NCI-H2029 treated with DMSO at 0.1 percent for 48 hours (cell line): ENCODE measurements at places on chromosomes 1 and 21.

- DNase-seq, result no peak
Observed at GRCh38 chr1:56456435-56457101, 122.8 kb downstream of the PLPP3 start.

DNA sequence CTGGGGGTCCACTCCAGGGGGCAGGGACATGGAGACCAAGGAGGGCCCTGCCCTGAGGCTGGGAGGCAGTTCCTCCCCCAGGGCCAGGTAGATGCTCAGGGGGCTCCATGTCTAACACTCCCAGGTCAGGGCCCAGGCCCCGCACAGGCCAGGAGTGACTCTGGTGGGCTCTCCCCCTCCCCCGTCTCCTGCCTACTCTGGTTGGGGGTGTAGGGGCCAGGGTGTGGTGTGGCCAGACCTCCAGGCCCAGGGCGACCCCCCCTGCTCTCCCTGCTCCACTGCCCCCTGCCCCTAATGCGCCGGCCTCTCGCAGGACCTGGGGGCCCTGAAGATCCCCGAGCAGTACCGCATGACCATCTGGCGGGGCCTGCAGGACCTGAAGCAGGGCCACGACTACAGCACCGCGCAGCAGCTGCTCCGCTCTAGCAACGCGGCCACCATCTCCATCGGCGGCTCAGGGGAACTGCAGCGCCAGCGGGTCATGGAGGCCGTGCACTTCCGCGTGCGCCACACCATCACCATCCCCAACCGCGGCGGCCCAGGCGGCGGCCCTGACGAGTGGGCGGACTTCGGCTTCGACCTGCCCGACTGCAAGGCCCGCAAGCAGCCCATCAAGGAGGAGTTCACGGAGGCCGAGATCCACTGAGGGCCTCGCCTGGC lies 19.7 kb upstream of the CCDC27 start:
- DNase-seq, result no peak

GRCh38 chr1:184212649-184213314 lies 161.3 kb downstream of the TSEN15 start:
- no peak for DNase-seq

DNA sequence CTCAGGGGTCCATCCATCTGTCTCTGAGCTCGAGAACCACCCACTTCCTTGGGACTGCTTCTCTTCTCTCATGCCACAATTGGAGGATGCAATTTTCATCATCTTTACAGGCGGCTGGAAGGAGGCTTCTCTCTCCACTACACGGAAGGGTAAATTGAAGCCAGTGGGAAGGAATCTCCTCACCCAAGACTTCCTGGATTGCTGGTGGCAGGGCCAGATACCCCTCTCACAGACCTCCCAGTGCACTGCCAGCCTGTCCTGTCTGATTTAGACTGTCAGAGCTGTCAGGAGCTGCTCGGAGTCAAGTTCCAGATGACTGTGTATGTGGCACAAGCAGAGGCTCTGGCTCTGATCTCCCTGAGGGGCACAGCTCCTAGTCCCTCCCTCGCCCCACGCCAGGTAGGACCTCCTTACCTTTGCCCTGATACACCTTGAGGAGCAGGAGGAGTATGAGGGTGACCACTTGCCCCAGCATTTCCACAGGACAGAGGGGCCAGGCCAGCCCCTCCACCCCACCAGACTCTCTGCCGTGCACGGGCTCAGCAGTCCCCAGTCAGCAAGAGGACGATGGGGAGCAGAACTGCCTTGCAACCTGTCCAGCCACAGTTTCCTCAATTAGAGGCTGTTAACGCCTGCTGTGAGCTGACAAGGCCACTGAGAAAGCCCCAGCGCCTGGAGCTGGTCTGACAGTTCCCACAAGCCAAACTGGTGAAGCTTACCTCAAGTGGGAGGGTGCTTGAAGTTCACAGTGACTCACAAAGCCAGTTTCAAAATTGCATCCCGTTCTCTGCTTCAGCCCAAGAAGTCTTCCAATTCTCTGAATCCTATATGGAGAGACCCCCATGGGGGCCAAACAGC lies at the start of gene CD244:
Gene CD244 (minus strand): TSS at position 685 of the 858 bp plus-strand sequence. CDS start 210 bp downstream, at position 475.
- DNase-seq, result no peak

- DNase-seq, result no peak
Observed at GRCh38 chr1:59412718-59413326, 115.9 kb downstream of the FGGY start.

DNA sequence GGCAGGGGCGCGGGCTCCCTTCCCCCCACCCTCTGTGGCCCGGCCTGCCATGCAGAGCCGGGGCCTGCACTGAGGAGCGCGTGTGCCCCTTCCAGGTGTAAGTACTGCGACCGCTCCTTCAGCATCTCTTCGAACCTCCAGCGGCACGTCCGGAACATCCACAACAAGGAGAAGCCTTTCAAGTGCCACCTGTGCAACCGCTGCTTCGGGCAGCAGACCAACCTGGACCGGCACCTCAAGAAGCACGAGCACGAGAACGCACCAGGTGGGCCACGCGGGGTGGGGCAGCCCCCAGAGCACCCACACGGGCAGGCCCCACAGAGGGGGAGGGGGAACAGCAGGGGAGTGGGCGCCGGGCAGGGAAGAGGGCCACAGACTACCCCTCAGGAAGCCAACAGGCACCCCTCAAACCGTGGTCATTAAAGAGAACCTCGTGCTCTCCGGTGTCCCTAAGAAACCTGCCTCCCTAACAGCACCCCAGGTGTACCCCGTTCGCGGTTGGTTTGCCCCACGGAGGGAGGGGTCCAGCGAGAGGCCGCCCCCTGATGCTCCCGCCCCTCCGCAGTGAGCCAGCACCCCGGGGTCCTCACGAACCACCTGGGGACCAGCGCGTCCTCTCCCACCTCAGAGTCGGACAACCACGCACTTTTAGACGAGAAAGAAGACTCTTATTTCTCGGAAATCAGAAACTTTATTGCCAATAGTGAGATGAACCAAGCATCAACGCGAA lies 28.8 kb upstream of the ARHGEF16 start:
- DNase-seq, result no peak

GRCh38 chr21:41953249-41953830 lies 478 bp downstream of the C2CD2 start:
- no peak for DNase-seq

DNA sequence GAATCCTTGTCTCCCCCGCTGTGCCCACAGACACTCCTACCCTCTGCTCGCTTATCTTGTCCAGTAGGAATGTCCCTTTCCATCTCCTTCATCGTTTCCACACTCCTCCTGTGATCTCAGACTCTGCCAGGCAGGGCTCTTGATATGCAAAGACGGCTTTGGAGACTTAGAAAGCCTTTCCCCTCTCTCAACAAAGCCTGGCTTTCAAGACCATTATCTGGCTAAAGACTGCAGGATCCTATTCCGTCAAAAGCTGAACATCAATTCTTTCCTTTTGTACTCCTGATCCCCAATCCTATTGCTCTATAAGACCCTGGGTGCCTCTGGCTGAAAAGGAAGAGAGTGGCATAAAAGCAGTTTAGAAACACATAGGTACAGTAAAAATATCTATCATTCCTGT lies 63.9 kb downstream of the SDC3 start:
- no peak for DNase-seq

GRCh38 chr1:114232691-114233090 lies 79.0 kb upstream of the SYT6 start:
- no peak for DNase-seq

GRCh38 chr1:94713472-94714141 lies 106.5 kb upstream of the SLC44A3 start:
- no peak for DNase-seq

DNA sequence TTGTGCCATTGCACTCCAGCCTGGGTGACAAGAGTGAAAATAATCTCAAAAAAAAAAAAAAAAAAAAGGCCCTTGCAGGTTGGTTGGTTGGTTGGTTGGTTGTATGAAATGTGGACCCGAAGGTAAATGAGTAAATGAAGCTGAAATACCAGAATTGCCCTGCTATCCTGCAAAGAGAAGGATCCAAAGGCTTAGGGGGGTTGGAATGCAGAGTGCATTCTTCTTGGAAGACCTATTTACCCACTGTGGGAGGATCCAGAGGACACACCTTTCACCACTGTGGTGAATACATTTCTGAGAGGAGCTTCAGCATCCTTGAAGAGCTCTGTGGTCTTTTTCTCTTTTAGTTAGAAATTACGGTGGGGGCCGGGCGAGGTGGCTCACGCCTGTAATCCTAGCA lies 28.7 kb upstream of the EIF4G3 start:
- DNase-seq, result no peak

GRCh38 chr1:230270185-230270558 lies 156.0 kb downstream of the PGBD5 start:
- no peak for DNase-seq

GRCh38 chr1:6623269-6623965 lies 1.3 kb upstream of the THAP3 start:
- DNase-seq, result no peak

DNA sequence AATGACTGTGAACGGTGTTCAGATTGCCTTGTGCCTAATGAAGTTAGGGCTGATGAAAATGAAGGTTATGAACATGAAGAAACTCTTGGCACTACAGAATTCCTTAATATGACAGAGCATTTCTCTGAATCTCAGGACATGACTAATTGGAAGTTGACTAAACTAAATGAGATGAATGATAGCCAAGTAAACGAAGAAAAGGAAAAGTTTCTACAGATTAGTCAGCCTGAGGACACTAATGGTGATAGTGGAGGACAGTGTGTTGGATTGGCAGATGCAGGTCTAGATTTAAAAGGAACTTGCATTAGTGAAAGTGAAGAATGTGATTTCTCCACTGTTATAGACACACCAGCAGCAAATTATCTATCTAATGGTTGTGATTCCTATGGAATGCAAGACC lies 96.6 kb downstream of the ZFYVE9 start:
- no peak for DNase-seq

- DNase-seq, result no peak
Observed at GRCh38 chr1:46818591-46818990, 19.7 kb downstream of the CYP4B1 start.

GRCh38 chr1:34784751-34785221 lies 3.8 kb downstream of the GJB3 start:
- no peak for DNase-seq

- DNase-seq, result no peak
Observed at GRCh38 chr1:169086603-169087455, 19.7 kb upstream of the ATP1B1 start.

GRCh38 chr1:3292868-3293562 lies 161.4 kb upstream of the ARHGEF16 start:
- no peak for DNase-seq

DNA sequence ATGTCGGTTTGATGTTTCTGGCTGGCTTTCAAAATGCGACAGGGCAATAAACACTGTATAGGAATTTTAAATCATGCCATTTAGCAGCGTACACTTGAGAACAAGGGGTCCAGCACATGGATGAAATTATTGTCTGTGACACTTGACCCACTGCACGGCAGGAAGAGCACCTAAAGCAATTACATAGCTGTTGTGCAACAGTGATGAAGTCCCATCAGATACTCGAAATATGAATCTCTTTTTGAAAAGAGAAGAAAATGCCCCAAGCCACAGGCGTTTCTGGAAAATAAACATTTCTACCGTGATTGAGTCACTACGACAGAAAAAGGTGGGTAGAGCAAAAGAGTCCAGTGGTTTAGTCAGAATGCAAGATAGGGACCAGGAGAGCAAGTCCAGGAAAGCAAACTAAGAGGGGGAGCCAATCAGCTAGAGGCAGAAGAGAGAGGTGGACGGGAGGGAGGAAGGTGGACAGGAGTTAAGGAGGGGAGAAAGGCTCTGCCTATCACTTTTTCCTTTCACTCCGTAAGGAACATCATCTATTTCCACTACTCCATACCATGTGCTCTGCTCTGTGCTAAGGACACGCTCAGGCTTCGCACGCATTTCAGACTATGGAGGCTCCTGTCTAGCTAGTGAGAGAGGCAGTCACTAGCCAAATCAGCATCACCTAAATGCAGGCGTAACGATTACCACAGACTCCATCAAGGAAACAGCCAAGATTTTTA lies 6.4 kb downstream of the DSCAM start:
- no peak for DNase-seq

- DNase-seq, result no peak
Observed at GRCh38 chr1:229885568-229886495, 181.2 kb upstream of the GALNT2 start.

- DNase-seq, result no peak
Observed at GRCh38 chr1:17381161-17381560, 9.2 kb downstream of the PADI6 start.

- DNase-seq, result no peak
Observed at GRCh38 chr21:28336314-28336713, 656.4 kb downstream of the LTN1 start.

GRCh38 chr21:41831866-41832595 lies 47.1 kb downstream of the PRDM15 start:
- no peak for DNase-seq

DNA sequence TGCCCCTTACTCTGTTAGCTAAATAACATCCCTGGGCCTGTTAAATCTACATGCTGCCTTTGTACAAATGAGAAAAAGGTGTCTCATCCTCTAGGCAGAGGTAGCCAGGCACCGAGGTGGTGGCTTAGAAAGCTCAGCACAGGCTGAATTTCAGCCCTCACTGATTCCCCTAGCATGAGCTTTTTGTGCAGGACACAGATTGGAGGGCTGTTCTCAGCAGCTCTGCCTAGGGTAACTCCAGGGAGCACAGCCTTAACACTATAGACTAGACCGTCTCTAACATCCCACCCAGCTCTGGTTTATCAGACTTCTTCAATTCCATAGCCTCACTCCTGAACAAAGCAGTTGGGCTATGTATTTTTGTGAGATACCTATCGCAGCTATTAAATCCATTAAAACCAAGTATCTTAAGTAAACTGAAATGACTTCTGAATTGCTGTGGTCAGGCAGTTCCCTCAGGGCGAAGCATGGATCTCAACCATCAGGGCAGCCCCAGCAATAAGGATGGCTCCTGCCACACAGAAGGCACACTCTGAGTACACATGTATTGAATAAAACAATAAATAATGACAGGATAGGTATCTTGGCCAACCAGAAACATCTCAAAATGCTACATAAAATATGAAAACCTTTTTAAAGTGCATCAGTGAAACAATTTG lies 14.8 kb downstream of the S100A6 start:
- no peak for DNase-seq

DNA sequence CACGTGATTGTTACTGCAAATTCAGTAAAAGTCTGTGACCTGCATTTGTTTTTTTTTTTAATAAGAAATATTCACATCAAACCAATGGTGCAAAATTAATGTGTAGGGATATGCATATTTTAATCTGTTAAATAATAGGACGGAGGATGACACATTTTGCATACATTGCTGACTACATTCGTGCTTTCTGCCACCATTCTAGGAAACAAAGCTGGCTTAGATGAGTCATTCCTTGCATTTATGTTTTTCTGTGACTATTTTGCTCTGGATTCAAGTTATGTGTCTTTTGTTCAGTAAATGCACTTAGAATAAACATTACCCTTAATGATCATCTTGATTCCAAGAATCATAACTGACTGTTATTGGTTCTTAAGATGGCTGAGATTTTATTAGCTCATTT lies 23.9 kb upstream of the CYYR1 start:
- DNase-seq, result no peak

GRCh38 chr1:233480198-233480597 lies 133.7 kb upstream of the KCNK1 start:
- no peak for DNase-seq
